OCI-LY7 (cell line): ENCODE measurements at places on chromosomes 11 and 22. TPM values are rescaled to one million over a fixed set of nuclear protein-coding genes. Genes with fewer than 3 reads are reported as not detected.

DNA sequence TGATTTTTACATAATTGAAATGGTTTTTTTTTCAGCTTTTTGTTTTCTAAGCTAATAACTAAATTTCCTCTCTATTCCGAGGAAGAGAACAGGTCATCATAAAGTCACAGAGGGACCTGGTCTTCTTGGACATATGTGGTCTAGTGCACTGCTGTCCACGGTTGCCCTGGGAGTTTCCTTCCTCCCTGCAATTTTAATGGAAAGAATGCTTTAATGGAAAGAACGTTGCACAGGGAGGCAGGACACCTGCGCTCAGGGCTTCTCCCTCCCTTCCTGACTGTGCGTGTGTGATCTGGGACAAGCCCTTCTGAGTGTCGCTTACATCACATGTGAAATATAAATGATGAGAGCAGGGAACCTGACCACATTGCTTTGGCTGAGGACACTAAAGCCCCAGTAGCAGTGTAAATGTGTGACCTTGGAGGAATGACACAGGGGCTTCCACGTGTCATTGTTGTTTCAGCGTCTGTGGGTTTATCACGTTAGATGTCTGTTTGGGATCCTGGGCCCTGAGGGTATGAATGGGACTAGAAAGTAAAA, 93.2 kb downstream of the AMOTL1 start:
- DNase-seq = no peak

- DNase-seq = no peak
These were observed 127.5 kb downstream of the CCDC81 start for GRCh38 chr11:86502137-86502642.

GRCh38 chr11:35461917-35462538, 42.7 kb upstream of the SLC1A2 start:
- DNase-seq = no peak

DNA sequence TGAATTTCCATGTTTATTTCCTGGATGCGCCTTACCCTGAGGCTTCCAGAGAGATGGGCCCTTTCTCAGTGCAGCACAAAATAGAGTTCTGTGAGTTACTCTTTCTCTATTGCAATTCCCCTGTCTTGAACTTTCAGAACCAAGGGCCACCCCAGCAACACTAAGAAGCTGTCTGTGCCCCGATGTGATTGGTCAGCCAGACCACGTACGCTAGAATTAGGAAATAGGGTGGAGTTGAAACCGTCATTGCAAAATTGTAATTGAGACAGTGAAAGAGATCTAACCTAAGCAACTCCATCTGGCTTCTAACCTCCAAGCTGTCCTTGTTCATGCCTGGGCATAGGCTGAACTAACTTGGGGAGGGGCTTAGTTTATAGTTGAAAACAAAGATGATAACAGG, 981.3 kb downstream of the OPCML start:
- no peak for DNase-seq

DNA sequence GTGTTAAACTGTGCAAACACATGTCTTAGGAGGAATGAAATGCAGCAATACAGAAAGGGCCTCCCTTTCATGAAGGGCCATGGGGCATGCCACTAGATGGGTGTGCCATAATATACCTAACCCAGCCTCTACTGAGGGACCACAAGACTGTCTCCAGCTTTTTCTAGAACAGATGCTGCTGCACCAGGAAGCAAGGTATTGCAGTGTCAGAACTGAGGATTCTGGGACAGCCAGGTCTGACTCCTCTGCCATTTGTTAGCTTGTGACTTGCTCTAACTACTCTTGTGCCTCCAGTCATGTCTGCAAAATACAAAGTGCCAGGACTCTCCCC, 53.2 kb downstream of the HIRA start:
- no peak for DNase-seq

The CYP2D6 gene
- total RNA-seq = 4.1 and 4.5 TPM in 2 replicates

The SAA2 gene
- total RNA-seq = not detected in 2 replicates

The TMEM25 gene
- total RNA-seq = 10.7 and 11.7 TPM in 2 replicates

The MARK2 gene
- total RNA-seq = 40.1 and 45.4 TPM in 2 replicates

DNA sequence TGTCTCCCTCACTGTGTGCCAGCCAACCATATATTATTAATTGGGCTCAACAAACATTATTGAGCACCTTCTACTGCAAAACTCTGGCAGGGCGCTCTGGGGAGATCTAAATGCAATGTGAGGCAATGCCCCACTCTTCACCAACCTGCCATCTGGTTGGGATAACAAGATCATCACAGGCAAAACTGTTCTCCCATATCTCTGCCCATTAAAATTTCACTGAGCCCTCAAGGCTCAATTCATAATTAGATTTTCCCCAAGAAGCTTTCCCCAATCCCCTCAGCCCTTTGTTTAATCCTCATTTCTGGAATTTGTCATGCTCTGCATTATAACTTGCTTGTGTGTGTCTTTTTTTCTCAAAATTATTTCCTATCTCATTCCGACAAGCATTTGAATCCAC, 106.6 kb downstream of the ARL14EP start:
- no peak for DNase-seq

DNA sequence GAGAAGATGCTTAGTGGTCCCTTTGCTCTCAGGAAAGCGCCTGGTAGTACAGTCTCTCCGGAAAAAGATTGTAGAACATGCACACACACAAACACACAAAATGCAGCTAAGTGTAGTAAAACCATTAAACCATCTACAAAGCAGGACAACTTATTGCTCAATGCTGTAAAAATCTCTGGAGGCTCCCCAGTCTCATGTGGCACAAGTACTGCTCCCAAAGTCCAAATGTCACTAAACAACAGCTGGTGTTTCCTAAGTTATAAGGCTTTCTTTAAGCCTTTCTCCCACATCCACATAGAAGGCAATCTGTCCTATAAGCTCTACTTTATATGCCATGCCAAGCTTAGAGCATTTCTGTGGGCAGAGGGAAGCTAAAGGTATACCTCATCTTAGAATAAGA, 32.9 kb downstream of the CDON start:
- no peak for DNase-seq

GRCh38 chr22:22075382-22076163, 93.0 kb upstream of the TOP3B start:
- DNase-seq = no peak

GRCh38 chr11:12329169-12329568, 48.2 kb upstream of the PARVA start:
- no peak for DNase-seq

The ISX gene
- not detected in 2 replicates for total RNA-seq

The OR8D4 gene
- total RNA-seq = not detected in 2 replicates

GRCh38 chr11:126456783-126457542, 101.5 kb downstream of the ST3GAL4 start:
- no peak for DNase-seq

- no peak for DNase-seq
These were observed 34.8 kb downstream of the TSPAN18 start for GRCh38 chr11:44761551-44761961.

- DNase-seq = no peak
These were observed 2.1 kb upstream of the OAF start for GRCh38 chr11:120208777-120209176.

GRCh38 chr11:122204206-122204605, 88.2 kb upstream of the BLID start:
- no peak for DNase-seq

DNA sequence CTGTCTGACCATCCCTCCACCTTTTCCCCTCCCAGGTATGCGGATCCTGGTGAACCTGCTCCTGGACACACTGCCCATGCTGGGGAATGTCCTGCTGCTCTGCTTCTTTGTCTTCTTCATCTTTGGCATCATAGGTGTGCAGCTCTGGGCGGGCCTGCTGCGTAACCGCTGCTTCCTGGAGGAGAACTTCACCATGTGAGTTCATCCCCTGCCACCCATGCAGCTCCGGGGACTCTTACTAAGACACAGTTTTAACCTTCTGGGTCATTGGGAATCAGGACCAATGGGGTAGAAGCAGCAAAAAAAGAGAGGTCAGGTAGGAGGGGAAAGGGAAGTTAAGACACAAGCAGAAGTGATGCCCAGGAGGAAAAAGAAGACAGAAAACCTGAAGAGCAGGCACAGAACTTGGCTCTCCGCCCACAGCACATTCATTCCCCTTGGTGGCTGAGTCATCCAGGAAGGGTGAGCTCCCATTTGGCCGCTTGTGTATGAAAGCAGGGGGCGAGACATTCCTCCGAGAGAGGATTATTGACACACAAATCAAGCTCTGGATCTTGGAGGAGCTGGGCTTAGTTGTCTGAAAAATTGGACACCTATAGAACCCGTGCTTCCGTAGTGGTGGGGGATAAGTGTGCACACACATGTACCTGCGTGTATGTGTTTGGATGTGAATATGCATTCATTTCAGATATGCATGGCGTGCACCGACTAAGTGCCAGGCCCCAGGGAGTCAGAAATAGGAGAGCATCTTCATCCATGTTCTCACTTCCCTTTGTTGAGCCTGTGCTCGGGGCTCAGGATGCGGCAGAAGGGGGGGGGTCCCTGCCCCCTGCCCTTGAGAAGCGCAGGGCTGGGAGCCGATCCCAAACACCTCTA, 64.2 kb downstream of the CACNA1I start:
- DNase-seq = no peak
